ENCODE measurements at places on chromosomes 7 and 10.

DNA sequence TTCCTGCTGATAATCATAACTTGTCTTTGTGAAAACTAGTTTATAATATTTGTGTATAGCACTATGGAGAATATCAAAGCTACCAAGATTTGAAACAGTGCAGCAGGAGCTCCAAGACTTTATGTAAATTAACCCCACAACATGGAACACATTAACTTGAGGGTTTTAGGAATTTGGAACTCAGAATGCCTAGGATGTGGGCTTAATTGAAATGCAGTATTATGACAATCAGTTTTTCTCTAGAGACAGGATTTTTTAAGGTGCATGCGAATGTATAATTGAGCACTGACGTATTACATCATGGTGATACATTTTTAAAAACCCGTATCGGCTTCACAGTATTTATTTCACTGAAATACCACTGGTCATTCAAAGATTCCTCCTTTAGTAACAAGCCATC is 313.1 kb upstream of the DGKB start:
- no peak overlapping the region for H3K4me3 ChIP-seq
- no peak for DNase-seq
- H3K4me1 ChIP-seq: no peaks in the 10 kb centered on the region
- H3K27ac ChIP-seq: no peak overlapping the region

DNA sequence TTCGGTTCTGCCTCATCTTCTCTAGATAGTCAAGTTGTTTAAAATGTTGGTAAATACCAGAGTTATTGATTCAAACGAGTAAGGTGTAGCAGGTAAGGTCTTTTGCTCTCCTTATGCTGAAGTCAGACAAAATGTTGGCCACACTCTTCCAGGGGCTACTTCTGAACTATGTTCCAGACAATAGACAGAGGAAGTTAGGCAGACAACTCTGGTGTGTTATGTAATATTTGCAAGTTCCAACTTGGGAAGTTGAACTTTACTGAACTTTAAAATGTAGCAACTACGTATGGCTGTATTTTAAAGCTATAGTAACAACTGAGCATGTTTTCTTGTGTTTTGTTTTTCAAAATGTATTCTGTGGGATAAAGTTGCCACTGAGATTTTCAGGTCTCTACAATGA is 125.7 kb upstream of the NEBL start:
- no peak for DNase-seq
- H3K4me3 ChIP-seq: no peak overlapping the region
- H3K27me3 ChIP-seq: no peaks in the 10 kb centered on the region
- H3K27ac ChIP-seq: no peak overlapping the region
- no peaks in the 10 kb centered on the region for H3K36me3 ChIP-seq

DNA sequence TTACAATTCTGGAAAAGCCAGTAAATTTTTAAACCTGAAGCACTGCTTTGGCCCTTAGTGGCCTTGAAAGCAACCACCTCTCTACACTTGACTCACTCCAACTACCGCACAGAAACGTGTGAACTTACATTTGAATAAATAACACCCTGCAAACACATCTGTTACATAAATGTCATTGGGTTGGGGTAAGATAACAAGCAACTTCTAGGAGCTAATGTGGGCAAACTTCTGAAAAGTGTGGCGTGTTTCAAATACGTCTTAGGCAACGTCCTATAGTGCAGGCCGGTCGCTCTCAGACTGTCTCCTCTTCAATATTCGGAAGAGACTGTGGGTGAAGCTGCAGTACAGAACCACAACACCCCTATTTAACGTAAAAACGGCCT is 474 bp downstream of the ORC5 start:
- H3K4me1 ChIP-seq: peaks cover 9% of the 10 kb centered on the region
- no peaks in the 10 kb centered on the region for H3K27me3 ChIP-seq
- peak overlapping the region; percentile 63 for H3K27ac ChIP-seq
- peak; percentile 11 for DNase-seq

- peaks cover 51% of the 10 kb centered on the region for H3K27me3 ChIP-seq
- no peak overlapping the region for H3K27ac ChIP-seq
- H3K36me3 ChIP-seq: no peaks in the 10 kb centered on the region
- no peak for DNase-seq
- peaks cover 9% of the 10 kb centered on the region for H3K4me1 ChIP-seq
Measured at GRCh38 chr7:157586426-157586955, 249.7 kb downstream of the DNAJB6 start.

DNA sequence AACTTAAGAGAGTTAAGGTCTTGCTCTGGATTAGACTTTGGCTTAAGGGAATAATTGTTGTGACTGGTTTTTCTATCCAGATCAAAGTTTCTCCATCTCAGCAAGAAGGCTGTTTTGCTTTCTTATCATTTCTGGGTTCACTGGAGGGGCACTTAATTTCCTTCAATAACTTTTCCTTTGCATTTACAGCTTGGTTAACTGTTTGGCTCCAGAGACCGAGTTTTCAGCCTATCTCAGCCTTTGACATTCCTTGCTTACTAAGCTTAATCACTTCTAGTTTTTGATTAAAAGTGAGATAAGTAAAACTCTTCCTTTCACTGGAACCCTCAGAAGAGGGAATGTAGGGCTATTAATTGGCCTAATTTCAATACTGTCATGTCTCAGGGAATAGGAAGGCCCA is 76.4 kb downstream of the LARP4B start:
- no peak for DNase-seq
- no peak overlapping the region for H3K27ac ChIP-seq
- H3K4me1 ChIP-seq: no peaks in the 10 kb centered on the region

DNA sequence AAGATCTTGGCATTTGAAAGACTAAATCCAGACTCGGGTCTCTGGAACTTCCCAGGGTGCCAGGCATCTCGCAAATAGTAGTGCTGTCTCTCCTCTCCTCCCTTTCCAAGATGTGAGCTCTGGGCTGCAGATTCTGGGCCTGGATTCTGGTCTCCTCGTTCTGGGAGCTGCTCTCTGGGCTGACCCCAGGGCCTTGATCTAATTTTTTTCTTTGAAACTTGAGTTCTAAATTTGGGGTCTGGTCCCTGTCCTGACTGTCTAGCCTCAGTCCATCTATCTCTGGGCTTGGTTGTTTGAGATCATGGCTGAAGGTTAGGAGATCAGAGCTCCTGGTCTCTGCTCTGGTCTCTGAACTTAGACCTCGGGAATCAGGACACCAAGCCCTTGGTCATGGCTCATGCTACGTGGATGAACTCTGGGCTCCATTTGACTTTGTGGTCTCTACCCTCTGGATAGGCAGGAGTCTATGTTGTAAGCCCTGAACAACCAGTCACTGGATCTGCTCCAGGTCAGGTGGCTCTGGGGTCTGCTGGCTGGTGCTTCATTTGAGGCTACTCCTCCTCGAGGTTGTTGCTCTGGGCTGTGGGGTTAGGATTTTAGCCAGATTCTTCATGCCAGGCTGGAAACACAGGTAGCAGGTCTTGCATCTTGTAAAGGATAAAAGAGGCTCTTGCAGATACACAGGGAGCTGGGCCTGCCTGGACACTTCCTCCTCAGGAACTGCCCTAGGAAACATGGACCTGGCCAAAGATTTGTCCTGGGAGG is 8.0 kb upstream of the MBL2 start:
- no peaks in the 10 kb centered on the region for H3K36me3 ChIP-seq
- no peak overlapping the region for H3K4me3 ChIP-seq
- H3K4me1 ChIP-seq: no peaks in the 10 kb centered on the region
- no peak for DNase-seq

GRCh38 chr10:112022196-112022595 is 161.4 kb downstream of the GPAM start:
- no peaks in the 10 kb centered on the region for H3K27me3 ChIP-seq
- H3K4me3 ChIP-seq: no peak overlapping the region
- H3K36me3 ChIP-seq: no peaks in the 10 kb centered on the region
- H3K4me1 ChIP-seq: no peaks in the 10 kb centered on the region
- no peak for DNase-seq

- peaks cover 23% of the 10 kb centered on the region for H3K4me1 ChIP-seq
- no peak overlapping the region for H3K4me3 ChIP-seq
Measured at GRCh38 chr10:17649836-17650235, 5.9 kb downstream of the STAM start.

- H3K4me3 ChIP-seq: no peak overlapping the region
- H3K36me3 ChIP-seq: no peaks in the 10 kb centered on the region
- no peaks in the 10 kb centered on the region for H3K27me3 ChIP-seq
- H3K27ac ChIP-seq: no peak overlapping the region
Measured at GRCh38 chr7:80622541-80622940, 15.9 kb upstream of the CD36 start.

DNA sequence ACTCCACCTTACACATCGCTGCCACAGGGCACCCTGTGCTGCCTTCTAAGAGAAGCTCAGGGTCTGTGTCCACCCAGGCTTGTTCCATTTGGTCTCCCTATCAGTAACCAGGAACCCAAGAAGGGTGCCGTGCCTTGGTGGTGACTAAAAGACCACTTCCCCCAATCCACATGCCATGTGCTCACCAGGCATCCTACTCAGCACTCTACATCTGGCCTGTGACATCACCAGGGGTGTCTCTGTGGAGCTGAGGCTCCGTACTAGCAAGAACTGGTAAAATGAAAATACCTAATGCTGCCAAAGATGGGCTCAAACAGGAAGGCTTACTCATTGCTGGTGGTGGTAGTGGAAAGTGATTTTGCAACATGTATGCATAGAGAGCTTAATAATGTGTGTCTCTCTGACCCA is 19.0 kb upstream of the C10orf71 start:
- no peaks in the 10 kb centered on the region for H3K4me1 ChIP-seq
- no peak overlapping the region for H3K27ac ChIP-seq
- DNase-seq: no peak
- H3K4me3 ChIP-seq: no peak overlapping the region
- H3K27me3 ChIP-seq: peaks cover 14% of the 10 kb centered on the region

- H3K27me3 ChIP-seq: peaks cover 8% of the 10 kb centered on the region
- H3K27ac ChIP-seq: no peak overlapping the region
- no peak for DNase-seq
- no peaks in the 10 kb centered on the region for H3K36me3 ChIP-seq
- no peaks in the 10 kb centered on the region for H3K4me1 ChIP-seq
Measured at GRCh38 chr10:120931999-120932398, 80.8 kb downstream of the WDR11 start.

DNA sequence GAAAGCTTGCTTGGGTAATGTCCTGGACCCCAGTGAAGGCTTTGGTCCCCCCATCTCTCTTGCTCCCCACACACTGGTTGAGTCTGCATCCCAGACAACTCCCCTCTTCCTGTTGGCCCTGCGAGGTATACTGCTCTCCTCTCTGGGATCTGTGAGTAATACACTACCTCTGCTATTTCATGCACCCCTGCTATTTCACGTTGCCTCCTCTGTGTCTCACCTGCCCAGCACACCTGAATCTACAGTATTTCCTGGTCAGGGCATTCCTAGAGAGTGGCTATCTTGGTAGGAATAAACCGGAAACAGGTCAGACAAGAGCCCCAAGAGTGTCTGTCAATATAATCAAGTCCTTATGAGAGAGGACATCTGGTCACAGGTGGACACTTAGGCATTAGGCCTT is 114.3 kb upstream of the ODAD2 start:
- H3K4me3 ChIP-seq: no peak overlapping the region
- no peak overlapping the region for H3K27ac ChIP-seq
- H3K27me3 ChIP-seq: no peaks in the 10 kb centered on the region
- no peaks in the 10 kb centered on the region for H3K36me3 ChIP-seq
- H3K4me1 ChIP-seq: no peaks in the 10 kb centered on the region

DNA sequence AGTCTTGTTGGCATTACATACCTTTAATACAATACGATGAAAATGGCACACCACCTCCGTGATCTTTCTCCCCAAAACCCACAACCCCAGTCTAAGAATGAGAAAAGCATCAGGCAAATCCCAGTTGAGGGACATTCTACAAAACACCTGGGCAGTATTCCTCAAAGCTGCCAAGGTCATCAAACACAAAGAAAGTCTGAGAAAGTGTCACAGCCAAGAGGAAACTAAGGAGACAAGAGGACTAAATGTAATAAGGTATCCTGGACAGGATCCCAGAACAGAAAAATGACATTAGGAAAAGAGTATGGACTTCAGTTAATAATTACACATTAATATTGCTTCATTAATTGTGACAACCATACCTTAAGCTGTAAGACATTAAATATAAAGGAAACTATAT is 14.5 kb upstream of the FRMD4A start:
- no peak for DNase-seq
- no peak overlapping the region for H3K27ac ChIP-seq

DNA sequence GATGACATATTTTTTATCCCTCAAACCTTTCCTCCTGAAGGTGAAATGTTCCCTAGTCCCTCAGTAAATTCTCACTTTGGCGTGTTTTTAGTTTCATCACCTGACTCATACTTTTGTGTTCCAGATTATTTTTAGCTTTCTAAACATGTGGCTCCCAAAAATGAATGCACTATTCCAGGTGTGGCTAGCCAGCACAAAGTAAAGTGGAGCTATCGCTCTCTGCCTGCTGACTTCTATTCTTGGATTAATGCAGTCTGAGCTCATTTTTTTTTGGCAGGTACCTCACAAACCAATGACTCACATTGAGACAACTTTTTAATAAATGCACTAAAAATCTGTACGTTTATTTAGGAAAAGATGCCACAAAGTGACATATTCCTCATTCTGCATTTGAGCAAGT is 58.8 kb upstream of the LANCL2 start:
- no peak overlapping the region for H3K4me3 ChIP-seq
- H3K27ac ChIP-seq: no peak overlapping the region
- DNase-seq: no peak
- H3K4me1 ChIP-seq: peaks cover 43% of the 10 kb centered on the region

- no peak for DNase-seq
- no peak overlapping the region for H3K27ac ChIP-seq
- H3K27me3 ChIP-seq: peaks cover 5% of the 10 kb centered on the region
Measured at GRCh38 chr10:33627611-33628010, 293.1 kb upstream of the NRP1 start.

DNA sequence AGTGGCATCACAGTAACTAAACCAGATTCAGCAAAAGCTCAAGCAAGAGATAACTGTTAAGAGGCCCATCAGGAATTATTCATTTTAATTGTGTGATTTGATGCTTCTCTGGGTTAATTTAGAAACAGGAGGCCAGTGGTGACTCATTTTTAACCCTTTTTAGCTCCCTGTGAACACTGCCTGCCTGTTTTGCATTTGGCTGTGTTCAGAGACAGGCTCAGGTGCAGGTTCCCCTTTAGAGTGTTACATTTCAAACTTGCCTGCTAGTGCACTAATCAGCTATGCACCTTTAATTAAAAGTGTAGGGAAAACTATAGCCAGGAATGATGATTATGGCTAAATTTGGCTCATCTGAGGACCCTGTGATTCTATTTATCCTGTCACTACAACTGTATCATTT is 6.5 kb downstream of the STAMBPL1 start:
- peaks cover 40% of the 10 kb centered on the region for H3K4me1 ChIP-seq
- no peak overlapping the region for H3K27ac ChIP-seq
- H3K36me3 ChIP-seq: no peaks in the 10 kb centered on the region
- H3K4me3 ChIP-seq: no peak overlapping the region
- H3K27me3 ChIP-seq: no peaks in the 10 kb centered on the region

Measured in T-cell (primary cell).